ENCODE measurements at places on chromosomes 7 and 10.

DNA sequence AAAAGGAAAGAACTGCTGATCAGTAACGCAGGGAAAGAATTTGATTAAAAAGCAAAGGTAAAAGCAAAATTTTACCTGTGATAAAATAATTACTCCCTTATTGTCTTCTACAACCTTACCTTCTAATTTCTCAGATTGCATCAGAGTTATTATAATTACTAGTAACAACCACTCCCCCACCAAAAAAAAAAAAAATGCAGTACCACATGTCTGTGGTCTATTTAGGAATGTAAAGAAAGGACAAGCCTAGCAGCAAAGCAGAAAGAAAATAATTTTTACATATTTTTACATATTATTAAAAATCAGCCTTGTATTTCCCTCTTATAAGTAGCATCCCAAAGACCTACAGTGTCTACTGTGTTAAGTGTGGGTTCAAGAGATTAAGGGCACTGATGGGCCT, 430.4 kb downstream of the TFEC start:
- no peak for DNase-seq

GRCh38 chr7:33764752-33765451, 140.4 kb upstream of the BMPER start:
- DNase-seq: no peak

DNA sequence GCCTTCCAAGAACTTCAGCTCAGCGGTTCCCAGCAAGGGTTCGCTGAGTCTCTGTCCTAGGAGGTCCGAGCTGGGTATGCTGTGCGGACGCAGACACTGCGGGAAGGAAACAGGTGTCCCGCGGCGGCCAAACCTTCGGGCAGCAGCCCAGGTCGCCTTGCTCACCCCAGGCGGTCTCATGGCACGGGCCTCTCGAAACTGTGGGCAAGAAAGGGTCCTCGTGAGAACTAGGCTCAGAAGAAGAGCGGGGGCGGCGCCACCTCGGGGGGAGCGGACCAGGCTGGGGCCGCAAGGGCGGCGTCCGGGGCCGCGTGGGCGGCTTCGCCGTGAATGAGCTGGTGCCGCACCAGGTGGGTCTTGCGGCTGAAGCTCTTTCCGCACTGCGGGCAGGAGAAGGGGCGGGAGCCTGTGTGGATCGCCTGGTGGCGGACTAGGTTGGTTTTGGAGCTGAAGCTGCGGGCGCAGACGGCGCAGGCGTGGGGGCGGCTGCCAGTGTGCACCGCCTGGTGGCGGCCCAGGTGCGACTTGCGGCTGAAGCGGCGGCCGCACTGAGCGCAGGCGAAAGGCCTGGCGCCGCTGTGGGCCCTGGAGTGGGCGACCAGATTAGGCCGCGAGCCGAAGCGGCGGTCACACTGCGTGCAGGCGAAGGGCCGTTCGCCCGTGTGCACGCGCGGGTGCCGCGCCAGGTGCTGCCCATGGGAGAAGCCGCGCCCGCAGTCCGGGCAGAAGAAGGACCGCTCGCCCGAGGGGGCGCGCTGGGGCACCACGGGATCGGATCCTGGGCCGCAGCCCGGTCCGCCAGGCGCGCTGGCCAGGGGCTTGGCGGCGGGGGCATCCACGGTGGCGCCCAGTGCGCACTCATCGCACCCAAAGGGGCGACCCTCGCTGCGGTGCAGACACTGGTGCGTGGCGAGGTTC, 8.6 kb downstream of the ZNF467 start:
- no peak for DNase-seq

DNA sequence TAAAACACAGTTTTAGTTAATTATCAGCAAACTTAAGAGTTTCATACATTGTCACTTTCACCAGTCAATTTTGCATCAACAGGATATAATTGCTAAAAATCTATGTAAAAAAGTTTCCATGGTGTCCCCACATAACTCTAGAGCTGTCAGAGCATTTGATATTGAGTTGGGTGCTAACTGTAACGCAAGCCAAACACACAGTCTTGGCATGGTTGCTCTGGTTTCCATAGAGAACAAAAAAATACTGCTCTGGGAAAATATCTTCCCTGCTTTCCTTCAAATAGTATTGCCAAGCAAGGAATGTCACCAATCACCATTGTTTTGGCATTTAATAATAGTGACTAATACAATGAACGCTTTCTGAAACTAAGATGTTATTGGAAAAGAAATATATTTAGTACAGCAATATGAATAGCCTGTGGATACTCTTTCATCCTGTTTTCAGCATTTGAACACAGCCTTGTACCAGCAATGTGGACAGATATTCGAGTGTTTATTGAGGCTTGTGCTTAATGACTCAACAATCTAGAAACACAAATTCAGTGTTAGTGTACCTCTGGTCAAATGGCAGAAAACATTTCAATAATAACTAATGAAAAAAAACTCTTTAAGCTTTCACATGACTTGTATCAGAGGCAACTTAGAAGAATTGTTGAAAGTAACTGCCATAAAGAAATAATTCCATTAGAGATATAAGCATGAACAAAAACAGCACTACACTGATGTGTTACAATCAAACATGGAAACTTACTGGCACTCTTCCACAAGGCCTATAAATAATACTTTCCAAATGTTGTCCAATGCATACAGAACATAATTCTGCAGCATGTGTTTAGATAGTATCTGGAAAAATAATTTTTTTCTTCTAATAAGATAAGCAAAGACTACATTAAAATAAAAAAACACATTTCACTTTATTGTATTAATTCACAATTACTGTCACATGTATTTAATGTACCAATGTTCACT, 1469.5 kb upstream of the CELF2 start:
- no peak for DNase-seq

DNA sequence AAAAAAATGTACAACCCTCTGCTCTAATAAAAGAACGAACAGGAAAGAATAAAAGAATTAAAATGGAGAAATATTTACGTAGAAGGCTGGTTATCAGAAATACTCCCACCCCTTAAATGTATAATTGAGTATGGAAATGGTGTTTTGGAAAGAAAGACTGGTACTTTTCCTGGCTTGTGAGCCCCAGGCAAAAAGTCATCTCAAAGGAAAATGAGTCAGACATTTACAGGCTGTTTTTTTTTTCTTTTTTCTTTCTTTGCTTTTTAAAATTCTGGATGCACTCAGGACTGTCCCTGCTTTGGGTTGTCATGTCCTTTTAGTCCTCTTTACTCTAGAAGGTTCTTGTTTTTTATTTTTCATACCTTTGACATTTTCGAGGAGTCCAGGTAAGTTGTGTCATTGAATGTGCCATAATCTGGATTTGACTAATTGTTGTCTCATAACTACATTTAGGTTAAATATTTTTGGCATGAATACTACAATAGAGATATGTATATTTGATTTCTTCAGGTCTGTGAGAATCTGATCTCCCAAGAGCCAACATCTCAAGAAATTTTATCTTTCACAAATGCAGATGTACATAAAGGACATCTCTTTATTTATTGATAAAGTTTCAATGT, 313.0 kb upstream of the GLI3 start:
- DNase-seq: no peak

DNA sequence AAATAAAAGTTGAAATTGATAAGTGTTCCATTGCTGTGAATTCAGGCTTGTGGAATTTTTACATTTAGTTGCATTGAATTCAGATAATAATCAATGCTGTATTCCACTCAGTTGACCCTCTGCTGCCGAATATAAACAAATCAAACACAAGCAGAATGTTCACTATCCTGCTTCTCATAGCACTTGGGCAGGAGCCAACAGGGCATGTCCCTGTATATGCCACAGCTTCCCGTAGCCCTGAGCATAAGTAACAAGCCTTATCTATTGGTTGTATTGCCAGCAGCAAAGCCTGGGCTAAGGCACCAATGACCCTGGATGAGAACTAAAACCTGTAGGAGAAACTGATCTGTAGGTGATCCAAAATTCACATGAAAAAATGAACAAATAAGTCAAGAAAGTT, 145.9 kb downstream of the ARHGAP12 start:
- DNase-seq: no peak

- no peak for DNase-seq
Observed at GRCh38 chr7:49583440-49583839, 190.0 kb upstream of the VWC2 start.

- no peak for DNase-seq
Observed at GRCh38 chr7:112484671-112485167, 3.9 kb downstream of the LSMEM1 start.

DNA sequence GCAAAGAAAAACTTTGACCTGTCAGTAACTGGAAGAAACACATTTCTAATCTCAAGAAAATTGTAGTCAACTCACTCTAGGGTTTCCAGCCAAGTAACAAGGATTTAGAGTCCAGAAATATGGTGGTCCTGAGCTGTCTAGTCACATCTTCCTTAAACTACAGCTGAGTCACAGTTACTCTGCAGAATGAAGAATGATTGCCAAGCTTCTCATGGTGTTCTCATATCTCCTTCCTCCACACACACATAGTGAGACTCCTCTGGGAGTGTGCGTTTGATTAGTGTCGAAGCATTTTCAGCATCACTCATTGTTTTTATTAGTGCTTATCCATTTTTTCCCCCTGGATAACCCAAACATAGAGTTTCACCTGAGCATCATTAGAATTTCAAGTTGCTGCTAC, 93.1 kb upstream of the CXCL12 start:
- no peak for DNase-seq

DNA sequence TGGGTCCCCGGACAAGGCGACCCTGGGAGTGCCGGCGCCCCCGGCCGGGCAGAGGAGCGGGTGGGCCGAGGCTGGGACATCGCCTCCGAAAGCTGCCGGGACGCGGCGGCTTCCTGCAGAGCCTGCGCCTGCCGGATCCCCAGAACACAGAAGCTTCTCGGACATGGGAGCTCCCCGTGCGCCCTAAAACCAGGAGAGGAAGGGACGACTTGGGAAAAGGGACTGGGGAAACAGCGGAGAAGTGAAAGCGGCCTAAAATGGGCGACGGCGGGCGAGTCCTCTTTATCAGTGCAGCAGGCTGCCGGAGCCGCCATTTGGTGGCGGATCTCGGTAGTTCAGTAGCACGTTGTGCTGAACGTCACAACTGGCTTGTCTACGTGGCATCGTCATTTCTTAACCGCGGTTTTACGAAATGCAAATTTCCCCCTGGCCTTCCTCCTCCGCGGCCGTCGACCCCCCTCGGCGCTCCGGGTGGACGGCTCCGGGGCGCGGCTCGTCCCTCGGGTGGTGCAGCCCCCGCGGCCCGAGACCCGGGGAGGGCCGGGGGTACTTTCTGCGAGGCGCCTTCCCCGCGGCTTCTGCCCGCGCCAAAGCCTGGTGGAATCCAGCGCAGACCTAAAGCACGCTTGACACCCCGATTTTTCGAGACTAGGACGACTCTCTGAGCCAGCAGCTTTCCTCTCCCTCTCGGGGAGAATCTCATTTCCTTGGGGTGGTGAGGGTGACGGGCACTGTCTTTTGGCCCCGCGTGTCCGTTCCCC, 9.9 kb upstream of the SPAG6 start:
- no peak for DNase-seq

GRCh38 chr7:105473163-105473562, 48.9 kb downstream of the PUS7 start:
- no peak for DNase-seq

DNA sequence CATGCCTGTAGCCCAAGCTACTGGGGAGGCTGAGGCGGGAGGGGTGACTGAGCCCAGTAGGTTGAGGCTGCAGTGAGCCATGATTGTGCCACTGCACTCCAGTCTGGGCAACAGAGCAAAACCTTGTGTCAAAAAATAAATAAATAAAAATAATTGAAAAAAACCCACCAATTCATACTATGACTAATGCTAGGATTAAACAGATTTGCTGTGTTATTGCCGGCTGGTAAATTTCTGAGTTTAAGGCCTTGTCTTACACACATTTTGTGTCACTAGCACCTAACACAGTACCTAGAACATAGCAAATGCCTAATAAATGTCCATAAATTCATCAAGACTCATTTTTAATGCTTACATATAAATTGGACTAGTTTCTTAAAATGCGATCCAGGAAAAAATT, 8.7 kb downstream of the ESYT2 start:
- no peak for DNase-seq

DNA sequence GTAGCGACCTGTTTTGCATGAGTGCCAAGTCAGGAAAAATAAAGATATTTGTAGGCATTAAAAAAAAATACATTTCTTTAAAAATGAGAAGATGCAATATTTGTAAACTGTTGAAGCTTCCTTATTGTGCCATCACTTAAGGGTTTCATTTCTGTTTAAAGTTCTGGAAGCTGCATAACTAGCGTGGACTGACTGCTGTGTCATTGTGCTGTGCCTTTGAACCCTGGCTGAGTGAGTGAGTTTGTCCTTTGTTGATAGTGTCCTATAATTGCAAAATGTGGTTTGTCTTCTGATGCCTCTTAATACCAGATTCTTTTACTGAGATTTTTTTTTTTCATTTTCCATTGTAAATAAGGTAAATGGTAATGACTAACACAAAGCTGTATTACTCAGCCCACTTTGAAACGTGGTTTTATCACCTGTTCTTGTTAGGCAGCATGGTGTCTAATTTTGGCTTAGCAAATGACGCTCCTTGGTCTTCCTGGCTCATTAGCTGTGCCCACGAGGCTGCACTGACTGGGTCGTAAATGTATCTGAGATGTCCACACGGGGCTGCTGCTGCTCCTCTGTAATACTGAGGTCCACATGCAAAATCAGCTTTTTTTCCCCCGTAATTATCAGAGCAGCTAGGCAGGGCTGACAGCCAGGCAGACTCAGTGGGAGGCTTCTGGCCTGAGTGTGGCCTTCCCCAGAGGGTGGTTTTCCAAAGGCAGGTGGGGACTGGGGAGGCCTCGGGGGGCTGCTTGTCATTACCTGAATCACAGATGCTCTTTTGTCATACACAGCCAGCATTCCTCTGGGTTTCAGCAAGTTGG, 14.8 kb downstream of the ZSCAN25 start:
- DNase-seq: peak; percentile 65

GRCh38 chr10:132739225-132739613, 46.7 kb downstream of the NKX6-2 start:
- no peak for DNase-seq

GRCh38 chr10:100670828-100671479, 74.4 kb upstream of the PAX2 start:
- peak; percentile 49 for DNase-seq

DNA sequence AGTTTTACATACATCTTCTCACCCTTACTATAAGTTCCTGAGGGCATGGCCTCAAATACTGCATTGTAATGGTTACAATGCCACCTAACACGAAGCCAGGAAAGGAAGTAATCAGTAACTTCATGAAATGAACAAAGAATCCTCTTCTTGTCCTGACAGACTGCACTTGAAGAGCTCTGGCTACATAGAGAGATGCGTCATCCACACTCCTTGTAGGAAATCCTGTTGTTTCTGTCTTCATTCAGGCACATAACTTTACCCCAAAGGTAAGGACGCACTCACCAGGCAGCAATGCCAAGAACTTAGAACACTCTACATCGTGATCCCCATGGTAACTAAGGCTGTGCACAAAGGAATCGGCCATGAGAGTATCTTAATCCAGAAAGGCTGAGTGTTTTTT, 80.3 kb upstream of the ARID5B start:
- DNase-seq: no peak

GRCh38 chr10:103499881-103500280, 6.4 kb downstream of the NEURL1 start:
- DNase-seq: no peak

DNA sequence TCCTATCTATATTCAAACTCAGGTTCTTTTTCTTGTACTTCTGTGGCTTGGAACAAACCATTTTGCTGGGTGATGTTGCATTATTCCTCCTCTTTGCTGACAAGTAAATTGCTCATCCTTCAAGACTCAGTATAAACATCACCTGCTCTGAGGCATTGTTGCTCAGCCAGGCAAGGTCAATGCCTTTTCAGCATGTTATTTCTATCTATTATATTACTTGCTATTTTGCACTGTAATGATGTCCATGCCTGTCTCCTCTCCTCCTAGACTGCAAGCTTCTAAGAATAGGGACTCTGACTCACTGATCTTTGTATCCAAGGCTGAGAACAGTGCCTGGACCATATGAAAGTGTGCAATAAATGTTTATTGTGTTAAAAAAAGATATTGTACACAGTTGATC, 293.8 kb downstream of the RNLS start:
- DNase-seq: no peak

Measured in NK-92 treated with Interleukin-12 subunit alpha and Interleukin-12 subunit beta, amount 100 ng/mL, for 24 hours (cell line).